ENCODE measurements at places on chromosomes 12 and 14.

- no peak for DNase-seq
Measured at GRCh38 chr12:52003016-52003550, 3.7 kb upstream of the TAMALIN start.

GRCh38 chr14:83433618-83434017 lies 1900.0 kb upstream of the SEL1L start:
- no peak for DNase-seq

DNA sequence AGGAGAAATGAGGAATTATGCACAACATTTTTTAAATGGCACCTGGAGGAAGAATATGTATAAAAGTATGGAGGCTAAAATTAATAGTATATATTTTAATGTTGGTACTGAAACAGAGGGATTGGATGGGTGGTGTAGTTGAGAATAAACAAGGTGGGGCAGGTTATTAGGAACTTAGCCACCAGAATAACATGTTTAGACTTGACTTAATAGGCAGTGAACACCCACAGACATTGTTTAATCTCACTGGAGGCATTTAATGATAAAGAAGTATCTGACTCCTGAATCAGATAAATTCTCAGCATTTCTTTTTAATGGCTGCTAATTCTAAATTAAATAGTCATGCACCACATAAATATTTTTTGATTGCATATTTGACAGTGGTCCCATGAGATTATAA lies 139.7 kb downstream of the CNTN1 start:
- no peak for DNase-seq

DNA sequence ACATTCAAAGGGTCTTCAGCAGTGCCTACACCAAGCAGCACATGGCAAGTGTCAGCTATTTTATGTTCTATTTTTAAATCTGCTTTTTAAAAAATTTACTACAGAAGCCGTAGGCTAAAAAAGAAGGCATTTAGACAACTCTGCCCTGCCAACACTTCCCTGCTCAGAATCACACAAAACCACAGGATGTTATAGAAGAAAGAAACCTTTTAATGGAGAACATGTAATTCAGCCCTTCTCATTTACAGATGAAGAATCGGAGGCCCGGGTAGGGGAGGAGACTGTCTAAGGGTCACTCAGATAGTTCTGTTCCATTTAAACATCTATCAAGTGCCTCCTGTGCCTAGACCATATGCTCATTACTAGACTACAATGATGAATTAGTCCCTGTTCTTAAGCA lies 171.8 kb upstream of the NTF3 start:
- DNase-seq: no peak

DNA sequence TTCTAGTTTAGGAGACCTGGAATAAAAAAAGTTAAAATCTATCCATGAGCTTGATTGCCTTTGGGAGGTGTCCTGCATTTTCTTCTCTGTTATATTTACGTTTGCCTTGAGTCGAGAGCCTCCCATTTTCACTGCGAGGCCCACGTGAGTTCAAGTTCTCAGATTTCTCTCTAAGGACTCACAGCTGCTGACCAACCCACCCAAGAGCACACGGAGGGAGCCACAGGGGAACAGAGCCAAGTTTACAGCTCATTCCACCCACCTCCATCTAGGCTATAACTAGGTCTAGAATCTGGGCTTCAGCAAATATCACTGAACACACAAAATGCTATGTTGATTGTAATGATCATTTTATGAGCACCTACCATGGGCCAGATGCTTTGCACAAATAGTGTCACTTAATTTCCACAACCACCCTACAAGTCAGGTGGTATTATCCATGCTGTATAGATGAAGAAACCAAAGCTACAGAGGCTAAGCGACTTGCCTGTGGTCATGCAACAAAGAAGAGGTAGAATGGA lies 16.7 kb downstream of the ALDH1L2 start:
- no peak for DNase-seq

- DNase-seq: peak; percentile 21
Measured at GRCh38 chr12:19431407-19432308, 7.6 kb upstream of the AEBP2 start.

DNA sequence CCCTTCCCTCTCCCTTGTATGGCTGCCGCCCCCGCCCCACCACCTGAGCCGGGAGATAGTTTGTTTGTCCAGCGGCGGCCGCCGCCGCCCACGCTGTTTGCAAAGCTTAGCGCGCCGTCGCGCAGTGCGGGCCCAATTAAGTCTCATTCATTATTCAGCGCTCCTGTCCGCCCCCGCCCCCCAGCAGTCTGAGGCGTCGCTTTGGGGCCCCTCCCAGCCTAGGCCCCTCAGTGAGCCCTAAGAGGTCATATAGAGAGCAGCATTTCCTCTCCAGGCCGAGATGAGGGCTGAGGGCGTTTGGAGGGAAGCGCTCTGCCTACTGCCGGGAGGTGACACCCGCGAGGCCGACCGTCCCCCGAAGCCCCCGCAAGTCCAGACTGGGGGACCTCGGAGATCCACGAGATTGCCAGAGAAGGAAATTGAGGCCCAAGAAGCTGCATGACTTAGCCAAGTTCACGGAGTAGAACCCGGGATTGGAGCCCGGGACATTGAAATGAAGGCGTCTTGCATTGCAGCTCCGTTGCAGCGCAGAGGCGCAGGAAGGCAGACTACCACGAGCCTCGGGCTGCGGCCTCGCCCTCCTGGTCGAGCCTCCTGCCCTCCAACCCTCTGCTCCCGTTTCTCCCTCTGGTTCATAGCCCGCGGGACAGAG lies at the start of gene DNAJC22:
Gene DNAJC22 (plus strand): TSS at position 230 of the 652 bp plus-strand sequence. CDS start 1,985 bp downstream, outside the sequence.
- no peak for DNase-seq

- no peak for DNase-seq
Measured at GRCh38 chr12:31728289-31728916, 418 bp downstream of the AMN1 start.

DNA sequence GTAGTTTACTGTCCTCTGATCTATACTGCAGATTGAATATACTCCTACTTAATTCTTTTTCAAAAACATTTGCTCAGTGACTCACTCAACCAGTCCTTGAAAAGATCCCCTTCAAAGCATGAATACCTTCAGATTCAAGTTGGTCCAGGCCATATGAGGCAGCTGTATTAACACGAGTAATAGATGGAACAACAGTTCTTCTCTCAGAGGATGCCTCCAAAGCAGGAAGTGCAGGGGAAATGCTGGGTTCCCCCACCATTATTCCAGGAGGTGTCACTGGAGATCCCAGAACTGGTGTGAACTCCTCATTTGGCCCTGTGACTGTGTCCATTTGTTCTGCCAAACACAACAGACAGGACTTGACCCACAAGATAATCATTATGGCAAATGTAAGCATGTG lies 20.6 kb downstream of the ARMH4 start:
- DNase-seq: no peak

DNA sequence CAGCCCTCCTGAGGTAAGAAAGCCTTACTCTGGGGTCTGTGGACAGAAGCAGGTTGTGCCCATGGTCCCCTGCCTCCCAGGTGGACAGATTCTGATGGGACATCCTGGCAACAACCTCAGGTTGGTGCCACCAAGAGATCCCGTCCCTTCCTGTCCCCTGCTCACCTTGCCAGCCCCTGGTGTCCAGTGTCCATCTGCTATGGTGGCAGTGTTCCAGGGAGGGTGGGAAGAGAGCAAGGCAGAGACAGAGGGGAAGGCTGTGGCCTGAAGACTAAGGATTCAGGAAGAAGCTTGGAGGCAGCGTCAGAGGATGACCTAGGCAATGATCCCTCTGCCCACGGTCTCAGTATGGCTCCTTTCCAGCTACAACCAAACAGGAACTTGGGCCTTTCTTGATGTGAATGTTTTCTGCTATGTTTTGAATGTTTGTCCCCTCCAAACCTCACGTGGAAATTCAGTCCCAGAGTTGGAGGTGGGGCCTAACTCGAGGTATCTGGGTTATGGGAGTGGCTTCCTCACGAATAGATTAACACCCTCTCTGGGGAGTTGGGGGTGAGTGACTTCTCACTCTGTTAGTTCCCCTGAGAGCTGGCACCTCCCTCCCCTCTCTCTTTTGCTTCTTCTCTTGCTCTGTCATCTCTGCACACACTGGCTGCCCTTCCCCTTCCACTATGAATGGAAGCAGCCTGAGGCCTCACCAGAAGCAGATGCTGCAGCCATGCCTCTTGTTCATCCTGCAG lies 26.9 kb downstream of the IQSEC3 start:
- DNase-seq: no peak

DNA sequence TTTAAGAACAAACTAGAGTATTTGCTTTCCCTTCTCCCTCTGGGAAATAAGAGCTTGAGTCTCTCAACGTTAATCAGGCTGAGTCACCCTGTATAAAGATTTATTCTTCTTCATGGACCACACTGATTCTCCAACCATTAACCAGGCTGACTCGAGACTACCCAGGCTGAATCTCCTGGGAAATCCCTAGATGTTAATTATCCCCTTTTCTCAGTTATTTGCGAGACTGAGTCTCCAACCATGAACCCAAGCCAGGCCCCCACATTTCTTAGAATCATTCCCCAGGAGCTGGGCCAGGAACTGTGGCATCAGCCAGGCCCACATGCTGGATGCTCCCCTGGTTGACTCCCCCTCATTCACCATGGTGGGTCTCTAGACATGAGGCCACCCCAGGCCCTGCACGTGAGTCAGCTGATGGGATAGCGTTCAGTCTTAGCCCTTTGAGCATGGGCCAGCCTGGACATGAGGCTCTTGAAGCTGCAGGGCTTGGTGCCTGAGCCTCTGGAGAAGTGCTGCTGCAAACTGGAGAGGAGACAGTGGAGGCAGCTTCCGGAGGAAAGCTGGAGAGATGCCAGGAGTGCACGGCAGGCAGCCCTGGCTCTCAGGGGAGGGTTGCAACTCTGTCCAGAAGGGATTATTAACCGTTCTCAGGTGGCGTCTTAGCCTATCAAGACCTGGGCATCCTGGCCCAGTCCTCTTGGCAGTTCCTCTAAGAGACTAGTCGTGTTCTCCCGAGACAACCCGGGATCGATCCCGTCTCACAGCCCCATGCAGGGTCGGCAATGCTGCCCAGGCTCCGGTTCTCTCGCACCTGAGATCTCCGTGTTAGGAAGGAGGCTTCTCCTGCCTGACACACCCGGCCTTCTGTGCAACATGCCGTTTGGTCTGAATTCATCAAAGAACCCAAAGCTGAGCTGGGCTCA lies 296.6 kb downstream of the ADGRD1 start:
- no peak for DNase-seq

DNA sequence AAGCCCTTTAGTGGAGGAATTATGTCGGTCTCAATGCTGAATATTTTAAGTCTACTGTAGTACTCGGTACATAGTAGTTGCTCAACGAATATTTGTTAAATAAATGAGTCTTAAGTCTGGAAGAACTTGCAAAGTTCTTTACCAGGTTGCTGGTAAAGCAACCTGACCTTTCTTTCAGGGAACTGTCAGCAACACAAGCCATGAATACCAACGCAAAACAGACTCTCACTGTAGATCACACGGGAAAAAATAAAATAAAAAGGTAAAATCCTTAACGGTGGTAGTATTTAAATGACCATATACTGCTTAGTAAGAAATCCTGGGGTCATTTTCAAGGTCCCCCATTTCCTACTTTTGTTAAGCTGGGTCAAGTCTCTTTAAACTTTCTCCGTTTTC lies 447 bp upstream of the NUBPL start:
- no peak for DNase-seq

GRCh38 chr14:51562816-51563215 lies 88.9 kb upstream of the FRMD6 start:
- no peak for DNase-seq

DNA sequence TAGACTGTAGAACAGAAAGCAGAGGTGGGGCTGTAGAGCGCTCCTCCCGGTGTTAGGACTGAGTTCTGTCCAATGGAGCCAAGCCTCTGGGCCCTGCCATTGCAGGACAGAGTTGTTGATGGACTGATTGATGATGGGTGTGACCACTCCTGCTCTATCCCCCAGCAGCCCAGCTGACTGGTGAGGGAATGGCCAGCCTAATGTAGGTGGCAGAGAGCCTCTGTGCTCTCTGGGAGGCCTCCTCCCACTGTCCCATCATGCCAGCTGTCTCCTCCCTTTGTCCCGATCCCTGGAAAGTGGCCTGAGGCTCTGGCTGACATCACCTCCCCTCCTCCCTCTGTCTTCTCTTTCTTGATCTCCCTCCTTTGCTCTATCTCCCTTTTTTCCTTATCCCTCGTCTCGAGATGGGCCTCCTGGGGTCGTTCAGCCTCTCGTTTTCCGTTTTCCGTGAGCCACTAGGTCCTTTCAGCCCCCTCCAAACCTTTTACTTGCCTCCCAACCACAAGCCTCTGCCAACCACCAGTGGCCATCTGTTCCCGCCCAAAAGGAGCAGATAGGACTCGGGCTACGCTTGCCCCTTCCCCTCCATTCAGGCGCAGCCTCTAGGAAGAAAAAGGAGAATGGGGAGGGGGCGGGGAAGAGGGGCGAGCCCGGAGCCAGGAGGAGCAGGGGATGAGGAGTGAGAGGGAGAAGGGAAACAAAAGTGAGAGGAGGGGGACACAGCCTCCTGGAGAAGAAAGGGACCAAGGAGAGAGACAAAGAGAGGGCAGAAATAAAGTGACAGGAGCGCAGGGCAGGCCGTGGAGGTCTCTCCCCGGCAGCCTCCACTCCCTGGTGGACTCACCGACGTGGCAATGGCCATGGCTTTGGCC lies 572 bp downstream of the EFS start:
- DNase-seq: peak; percentile 66

DNA sequence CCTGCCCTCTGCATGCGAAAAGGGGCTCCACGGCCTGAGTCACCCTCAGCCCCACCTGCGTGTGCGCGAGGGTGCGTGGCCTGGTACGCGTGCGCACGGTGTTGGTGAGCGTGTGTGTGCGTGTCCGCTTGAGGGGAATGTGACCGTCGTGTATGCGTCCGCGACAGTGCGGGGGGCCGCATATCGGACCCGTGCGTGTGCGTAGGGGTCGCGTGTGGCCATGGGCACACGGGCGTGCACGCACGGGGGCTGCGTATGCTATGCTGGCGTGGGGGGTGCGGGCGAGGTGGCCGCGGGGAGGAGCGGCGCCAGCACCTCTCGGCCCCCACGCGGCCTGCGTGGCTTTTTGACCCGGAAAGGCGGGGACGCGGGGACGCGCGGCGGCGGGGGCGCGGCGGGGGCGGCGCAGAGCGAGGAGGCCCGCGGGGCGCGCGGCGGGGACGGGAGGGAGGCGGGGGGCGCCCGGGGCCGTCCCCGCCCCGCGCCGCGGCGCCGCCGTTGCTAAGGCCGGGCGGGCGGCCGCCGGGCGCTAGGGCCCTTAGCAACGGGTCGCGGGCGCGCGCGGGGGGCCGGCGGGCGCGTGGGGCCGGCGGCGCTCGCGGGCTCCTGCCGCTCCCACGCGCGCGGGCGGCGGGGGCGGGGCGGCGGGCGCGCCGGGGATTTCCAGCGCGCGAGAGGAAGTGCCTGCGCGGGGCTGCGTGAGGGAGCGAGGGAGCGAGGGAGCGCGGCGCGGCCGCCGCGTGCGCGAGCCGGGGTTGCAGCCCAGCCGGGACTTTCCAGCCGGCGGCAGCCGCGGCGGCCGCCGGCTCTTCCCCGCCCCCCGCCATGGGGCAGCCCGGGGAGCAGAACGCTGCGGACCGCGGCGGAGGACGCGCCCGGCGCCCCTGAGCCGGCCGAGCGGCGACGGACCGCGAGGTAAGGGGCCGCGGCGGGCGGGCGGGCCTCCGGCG lies at the start of gene TRAF3:
Gene TRAF3 (plus strand): TSS at position 689 of the 950 bp plus-strand sequence. CDS start 92,753 bp downstream, outside the sequence.
- DNase-seq: no peak

- DNase-seq: no peak
Measured at GRCh38 chr12:122437656-122438121, 15.2 kb upstream of the CLIP1 start.

DNA sequence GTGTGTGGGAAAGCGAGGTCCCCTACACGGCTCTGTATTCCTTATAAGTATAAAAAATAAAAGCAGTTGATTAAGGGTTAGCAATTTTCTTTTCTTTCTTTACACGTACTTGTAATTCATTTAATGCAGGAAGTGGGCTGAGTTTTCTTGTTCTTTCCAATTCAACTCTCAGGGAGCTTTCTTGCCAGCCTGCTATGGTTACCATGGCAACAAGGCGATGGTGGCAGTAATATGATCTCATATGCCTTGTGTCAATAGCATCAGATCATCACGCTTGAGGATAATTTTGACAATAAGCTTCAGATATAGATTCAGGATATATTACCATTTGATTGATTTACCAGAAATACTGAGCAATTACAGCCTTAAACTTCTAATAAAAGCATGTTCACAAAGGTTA lies 466.5 kb downstream of the APAF1 start:
- DNase-seq: peak; percentile 33
